ENCODE measurements at places on chromosomes 7 and 10.

DNA sequence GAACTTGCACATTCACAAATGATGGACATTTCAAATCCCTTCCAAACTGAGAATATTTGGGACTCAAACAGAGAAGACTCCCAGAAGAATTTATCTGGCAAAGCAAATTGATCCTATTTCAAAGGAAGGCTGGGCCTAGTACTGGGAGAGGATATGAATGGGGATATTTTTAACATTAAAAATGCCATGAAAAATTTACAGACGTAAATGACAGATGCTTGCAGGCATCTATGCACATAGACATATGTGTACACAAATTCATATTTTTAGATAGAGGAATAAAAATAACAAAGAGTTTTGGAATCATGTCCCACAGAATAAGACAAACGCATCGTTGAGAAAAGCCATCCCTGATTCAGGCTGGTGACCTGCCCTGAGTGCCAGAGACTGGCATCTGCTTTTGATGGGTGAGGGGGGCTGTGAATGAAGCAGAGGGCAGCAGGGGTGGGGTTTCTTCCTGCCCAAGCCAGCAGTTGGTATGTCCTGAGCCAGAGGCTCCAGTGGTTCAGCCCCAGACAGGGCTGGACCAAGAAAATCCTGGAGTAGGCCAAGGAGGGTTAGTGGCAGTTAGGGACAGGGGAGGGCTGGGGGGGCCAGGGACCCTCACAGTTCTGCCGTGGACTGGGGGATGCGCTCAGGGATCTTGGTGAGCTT, 138.5 kb downstream of the SLIT1 start:
- DNase-seq: no peak

- DNase-seq: no peak
Observed at GRCh38 chr7:44279286-44279685, 46.1 kb downstream of the CAMK2B start.

- DNase-seq: no peak
Observed at GRCh38 chr7:98869027-98869596, 702 bp downstream of the TMEM130 start.

GRCh38 chr10:73759512-73760115, 15.4 kb downstream of the SEC24C start:
- no peak for DNase-seq

- DNase-seq: no peak
Observed at GRCh38 chr7:36605261-36606051, 118.8 kb downstream of the AOAH start.

DNA sequence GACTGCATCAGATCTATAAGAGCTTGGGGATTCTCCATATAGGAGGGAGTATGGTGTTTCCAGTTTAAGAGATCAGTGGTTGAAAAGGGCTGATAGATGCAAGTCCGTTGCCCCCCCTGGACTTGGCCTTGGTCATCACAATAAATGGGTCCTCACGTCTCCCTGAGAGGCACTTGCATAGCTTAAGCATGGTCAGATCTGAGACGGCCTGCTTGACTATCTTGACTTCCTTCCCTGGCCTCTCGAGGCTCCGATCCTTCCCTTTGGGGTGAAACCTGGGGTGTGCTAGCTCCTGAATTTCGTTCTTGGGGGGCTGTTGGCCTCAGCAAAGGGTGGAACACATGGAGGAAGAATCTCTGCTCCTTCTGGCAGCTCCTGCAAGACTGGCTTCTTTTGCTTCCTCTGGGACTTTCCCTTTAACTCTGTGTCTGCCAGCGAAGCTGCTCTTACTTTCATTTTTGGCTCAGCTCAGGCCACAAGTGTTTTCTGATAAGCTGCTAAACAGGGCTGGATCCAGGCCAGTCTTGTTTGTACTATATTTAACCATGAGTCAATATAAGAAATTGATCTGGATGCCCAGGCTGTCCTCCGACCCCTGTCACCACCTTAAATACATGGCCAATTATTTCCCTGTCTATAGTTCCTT, 11.2 kb upstream of the ZNF485 start:
- DNase-seq: peak; percentile 62

DNA sequence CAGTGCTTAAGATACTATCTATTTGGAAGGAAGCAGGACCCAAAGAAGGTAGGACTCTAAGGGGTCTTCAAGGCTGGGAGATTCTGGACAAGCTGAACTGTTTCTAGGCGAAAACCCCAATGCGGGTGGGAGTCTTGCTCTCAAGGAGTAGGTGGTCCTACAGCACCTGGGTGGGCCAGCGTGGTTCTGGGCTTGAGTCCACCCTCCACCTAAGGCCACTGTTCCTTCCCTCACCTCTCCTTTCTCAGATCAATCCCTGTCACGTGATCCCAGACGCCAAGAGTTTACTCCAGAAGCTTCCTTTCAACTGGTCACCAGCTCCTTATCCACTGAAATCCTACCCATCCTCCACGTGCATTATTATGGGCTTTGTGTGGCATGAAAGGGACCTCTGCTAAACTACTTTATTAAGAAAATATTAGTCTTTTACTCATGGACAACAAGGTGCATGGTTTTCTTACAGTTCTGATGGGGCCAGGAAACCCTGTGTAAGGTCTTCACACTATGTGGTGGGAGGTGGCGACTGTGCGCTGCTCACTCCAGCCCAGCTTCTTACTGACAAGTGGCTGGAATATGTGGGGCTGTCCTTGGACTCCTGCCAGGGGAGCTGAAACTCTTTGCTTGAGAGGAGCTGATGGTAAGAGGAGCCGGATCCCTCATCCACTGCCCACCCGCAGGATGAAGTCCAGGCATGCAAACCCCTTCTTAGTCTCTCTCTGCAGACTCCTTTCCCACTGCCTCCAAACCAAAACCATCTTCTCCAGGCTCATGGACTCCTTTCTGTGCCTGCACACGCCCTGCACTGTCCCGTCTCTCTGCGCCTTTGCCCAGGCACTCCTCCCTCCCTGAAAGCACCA, 1.6 kb downstream of the ZNF746 start:
- peak; percentile 89 for DNase-seq

DNA sequence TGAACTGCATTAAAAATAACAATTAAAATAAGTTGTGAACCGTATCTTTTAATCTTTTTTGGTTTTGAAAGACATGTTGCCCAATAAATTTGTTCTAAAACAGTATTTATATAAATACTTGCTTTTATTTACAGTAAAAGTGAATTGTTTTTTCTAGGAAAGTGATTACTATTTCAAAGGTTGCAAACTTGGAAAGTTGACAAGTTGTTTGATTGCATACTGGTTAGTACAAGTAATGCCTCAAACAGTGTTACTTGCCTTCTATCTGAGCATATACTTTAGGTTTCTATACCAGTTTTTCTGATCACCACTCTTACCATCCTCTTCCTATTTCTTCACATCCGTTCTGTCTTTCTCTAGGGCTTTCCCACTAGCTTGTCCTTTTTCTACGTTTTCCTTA, 212.6 kb downstream of the FOXP2 start:
- DNase-seq: no peak

- DNase-seq: no peak
Observed at GRCh38 chr7:32257621-32258020, 187.4 kb upstream of the PDE1C start.

GRCh38 chr10:133072196-133072595, 15.5 kb upstream of the ADGRA1 start:
- DNase-seq: no peak

All from brain microvascular endothelial cell (primary cell).